ENCODE measurements at places on chromosomes 12 and 14. TPM values are rescaled to one million over a fixed set of nuclear protein-coding genes. Genes with fewer than 3 reads are reported as not detected.

GRCh38 chr12:94039914-94040313, 108.5 kb upstream of the PLXNC1 start:
- H3K27me3 ChIP-seq: no peaks in the 10 kb centered on the region
- H3K4me3 ChIP-seq: no peak overlapping the region
- H3K36me3 ChIP-seq: no peaks in the 10 kb centered on the region
- no peaks in the 10 kb centered on the region for H3K4me1 ChIP-seq

DNA sequence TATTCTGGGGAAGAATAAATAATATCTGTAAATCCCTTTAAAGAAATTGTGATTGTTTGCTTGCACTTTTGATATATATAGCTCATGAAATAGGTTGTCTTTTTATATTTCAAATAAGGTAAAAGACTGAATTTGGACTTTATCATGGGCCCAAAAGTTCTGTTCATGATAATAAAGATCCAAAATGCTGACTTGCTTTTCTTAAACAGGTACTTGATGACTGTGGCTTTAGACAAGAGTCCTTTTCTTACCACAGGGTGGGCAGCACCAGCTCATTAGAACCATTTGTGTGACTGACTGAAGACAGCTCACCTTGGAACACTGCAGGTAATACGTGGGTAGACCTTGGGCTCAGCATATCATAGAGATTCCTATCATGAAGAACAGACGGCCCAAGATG, 432.6 kb downstream of the ETNK1 start:
- no peaks in the 10 kb centered on the region for H3K4me1 ChIP-seq
- no peak overlapping the region for H3K4me3 ChIP-seq
- no peaks in the 10 kb centered on the region for H3K36me3 ChIP-seq

DNA sequence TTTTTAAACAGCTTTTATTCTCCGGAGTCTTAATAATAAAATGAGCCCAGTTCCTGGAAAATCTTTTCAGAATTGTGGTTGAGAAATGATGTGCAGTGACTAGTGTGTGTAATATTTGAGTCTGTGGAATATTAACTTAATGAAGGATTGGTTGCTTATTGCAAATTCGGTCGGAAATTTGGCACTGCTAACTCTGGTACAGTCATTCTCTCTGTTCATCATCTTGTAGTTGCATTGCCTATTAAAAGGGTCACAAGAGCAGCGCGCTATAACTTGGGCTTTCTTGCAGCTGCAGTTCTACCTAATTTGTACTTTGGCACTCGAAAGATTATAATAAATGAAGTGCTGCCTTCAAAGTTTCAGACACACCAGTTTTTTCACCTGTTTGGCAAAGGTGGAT, 146.0 kb downstream of the FLRT2 start:
- DNase-seq: no peak
- H3K4me1 ChIP-seq: no peaks in the 10 kb centered on the region
- H3K27me3 ChIP-seq: no peaks in the 10 kb centered on the region

DNA sequence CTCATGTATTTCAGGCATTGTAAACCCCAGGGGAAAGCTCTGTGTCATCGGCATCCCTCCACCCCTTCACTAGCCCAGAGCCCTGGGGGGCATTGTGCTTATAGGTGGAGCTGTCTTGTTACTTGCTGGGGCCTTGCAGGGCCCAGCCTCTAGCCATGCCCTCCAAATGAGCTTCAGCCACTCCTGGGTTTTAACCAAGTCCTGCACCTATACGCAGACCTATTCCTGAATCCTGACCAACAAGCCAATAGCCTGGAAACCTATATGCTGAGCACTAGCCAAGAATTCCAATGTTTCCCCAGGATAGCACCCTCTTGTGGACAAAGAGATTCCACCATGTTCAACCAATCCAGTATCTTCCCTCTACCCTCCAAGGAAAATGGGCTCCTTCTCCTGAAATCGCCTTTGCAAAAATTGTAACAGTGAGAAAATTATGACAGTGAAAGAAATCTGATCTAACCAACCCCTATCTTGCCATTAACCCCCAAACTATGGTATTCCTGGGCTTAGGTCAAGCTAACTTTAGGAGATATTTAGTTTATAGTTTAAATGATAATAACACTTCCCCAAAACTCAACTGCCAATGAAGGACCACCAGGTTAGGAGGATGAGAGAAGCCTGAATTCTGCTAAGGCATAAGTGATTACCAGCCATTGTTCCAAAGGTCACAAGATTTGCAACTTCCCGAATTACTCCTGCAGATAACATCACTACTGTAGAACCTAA, 55.5 kb downstream of the TTC7B start:
- H3K36me3 ChIP-seq: no peaks in the 10 kb centered on the region
- no peak overlapping the region for H3K27ac ChIP-seq
- peaks cover 26% of the 10 kb centered on the region for H3K4me1 ChIP-seq
- no peak overlapping the region for H3K4me3 ChIP-seq
- H3K27me3 ChIP-seq: no peaks in the 10 kb centered on the region

DNA sequence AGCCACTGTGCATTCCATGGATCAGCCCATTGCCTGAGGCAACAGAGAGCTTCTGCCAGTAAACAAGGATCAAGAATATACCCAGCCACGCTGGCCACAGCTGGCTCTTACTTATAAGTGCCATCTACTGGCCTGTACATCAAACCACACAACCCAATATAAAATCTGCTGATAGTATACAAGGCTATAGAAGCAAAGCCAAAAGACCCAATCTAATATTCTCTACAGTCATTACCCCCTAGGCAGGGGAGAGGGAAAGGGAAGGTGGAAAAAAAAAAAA, 4.4 kb upstream of the FAM186B start:
- H3K27me3 ChIP-seq: no peaks in the 10 kb centered on the region
- H3K4me1 ChIP-seq: no peaks in the 10 kb centered on the region
- no peak for DNase-seq

- DNase-seq: no peak
- no peaks in the 10 kb centered on the region for H3K27me3 ChIP-seq
- H3K36me3 ChIP-seq: no peaks in the 10 kb centered on the region
- no peak overlapping the region for H3K4me3 ChIP-seq
- H3K4me1 ChIP-seq: no peaks in the 10 kb centered on the region
These were observed 72.7 kb downstream of the EFCAB11 start for GRCh38 chr14:89881839-89882238.

The CLEC12A gene
- total RNA-seq: not detected

The KRT6B gene
- total RNA-seq: not detected
